ENCODE measurements at places on chromosomes 2 and 18.
A peak's percentile ranks its signal among the peaks of the same experiment; 100 is the strongest.

DNA sequence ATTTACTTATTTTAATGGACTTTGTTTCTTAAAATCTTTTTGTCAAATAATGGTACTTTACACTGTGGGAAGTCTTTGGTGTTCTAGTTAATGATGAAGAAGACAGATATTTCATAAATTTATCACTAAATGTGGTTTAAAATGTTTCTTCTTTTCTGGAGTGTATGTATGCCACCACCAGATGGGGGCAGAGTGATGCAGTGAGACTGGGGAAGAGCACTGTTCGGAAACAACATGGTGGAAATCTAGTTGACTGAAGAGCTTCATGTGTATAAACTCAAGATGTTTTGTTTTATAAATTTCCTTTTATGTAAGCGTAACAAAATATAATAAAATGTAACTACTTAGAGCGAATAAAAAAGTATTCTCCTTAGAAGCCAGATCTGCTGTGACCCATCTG, 195.1 kb downstream of the KCNE4 start:
- DNase-seq, result peak; percentile 2

DNA sequence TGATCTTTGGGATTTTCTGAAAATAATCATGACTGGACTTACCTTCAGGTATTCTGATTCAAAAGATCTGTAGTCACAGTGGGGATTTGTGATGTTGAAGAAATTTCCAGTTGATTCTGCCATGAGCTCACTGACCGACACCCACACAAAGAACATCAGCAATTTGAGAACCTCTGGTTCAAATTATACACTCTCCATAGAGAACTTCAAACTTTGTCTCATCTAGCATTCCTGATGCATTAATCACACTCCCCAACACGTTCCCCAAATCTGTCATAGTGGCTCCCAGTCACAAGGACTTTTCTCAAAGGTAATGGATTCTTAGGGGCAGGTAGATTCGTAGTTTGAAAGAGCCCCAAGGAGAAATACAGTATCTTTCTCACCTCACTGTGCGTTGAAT, 584.3 kb downstream of the FBXO15 start:
- no peak for DNase-seq

DNA sequence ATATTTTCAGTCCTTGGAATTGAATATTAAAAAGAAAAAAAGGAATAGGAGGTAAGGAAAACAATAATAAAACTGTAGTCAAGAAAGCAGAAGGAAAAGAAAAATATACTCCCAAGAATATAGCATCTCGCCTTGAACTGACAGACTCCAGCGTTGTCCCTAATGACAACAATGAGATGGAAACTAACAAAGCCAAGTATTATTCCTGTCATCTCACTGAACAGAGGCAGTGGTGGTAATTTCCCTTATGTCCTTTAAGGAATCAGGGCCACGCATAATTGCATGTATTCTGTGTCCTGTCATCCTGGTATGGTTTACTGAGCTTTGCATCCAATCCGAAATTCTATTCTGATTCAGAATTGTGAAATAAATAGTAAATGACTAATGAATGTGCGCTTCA, 158.9 kb downstream of the LRRTM4 start:
- no peak for DNase-seq

DNA sequence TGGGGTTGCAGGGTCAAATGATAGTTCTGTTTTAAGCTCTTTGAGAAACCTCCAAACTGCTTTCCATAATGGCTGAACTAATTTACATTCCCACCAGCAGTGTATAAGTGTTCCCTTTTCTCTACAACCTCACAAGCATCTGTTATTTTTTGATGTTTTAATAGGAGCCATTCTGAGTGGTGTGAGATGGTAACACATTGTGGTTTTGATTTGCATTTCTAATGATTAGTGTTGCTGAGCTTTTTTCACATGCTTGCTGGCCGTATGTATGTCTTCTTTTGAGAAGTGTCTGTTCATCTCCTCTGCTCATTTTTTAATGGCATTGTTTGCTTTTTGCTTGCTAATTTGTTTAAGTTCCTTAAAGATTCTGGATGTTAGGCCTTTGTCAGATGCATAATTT, 107.7 kb downstream of the PDE11A start:
- DNase-seq, result no peak

- DNase-seq, result no peak
These were observed 146.2 kb downstream of the LDLRAD4 start for GRCh38 chr18:13364721-13365205.

GRCh38 chr2:172293952-172294351, 133.4 kb upstream of the ITGA6 start:
- no peak for DNase-seq

GRCh38 chr2:27891673-27892105, 1.2 kb downstream of the BABAM2 start:
- no peak for DNase-seq

DNA sequence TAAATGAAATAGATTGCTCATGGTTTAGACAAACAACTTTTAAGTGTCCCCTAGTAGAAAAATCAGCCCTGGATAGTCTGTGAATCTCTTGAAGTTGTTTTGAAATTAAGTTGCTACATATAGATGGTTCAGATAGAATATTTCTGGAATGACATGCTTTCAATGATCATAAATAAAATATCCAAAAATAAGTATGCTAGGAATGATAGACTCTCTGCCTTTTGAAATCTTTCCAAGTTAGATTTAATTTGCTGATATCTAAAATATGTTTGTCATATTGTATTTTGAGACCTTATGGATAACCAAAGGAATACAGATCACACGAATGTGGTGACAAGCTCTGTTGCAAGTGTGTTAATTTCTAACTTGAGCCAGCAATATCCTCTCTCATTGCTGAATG, 488.7 kb downstream of the THSD7B start:
- DNase-seq, result no peak

GRCh38 chr2:235757212-235757611, 263.4 kb downstream of the AGAP1 start:
- DNase-seq, result no peak

GRCh38 chr2:121427187-121427689, 103.4 kb upstream of the RNU4ATAC start:
- no peak for DNase-seq

DNA sequence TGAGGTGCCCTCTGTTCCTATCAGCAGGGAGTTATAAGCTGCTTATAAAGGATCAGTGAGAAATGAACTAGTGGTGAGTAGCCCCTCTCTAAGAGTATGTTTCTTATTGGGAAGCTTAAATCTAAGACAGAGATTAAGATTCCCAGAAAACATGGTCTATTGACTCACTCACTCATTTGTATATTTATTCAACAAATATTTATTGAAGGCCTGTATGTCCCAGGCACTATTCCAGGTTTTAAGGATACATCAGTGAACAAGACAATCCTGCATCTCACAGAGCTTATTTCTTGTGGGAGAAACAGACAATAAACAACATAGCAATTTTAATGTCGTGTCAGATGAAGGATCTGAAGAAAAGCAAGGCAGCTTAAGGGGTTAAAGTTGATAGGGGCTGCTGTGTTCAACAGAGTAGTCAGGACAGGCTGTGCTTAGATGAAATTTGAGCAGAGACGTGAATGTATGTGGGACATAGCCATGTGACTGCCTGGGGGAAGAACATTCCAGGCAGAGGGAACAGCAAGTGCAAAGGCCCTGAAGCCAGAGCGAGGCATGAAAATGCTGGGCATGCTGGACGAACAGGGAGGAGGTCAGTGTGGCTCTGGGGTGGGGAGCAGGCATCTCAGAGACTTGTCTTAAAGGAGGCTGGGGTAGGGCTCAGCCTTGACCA, 14.8 kb upstream of the PSD4 start:
- no peak for DNase-seq

GRCh38 chr2:12636837-12637581, 79.7 kb upstream of the TRIB2 start:
- DNase-seq, result no peak

GRCh38 chr2:124316133-124316532, 291.0 kb downstream of the CNTNAP5 start:
- no peak for DNase-seq

DNA sequence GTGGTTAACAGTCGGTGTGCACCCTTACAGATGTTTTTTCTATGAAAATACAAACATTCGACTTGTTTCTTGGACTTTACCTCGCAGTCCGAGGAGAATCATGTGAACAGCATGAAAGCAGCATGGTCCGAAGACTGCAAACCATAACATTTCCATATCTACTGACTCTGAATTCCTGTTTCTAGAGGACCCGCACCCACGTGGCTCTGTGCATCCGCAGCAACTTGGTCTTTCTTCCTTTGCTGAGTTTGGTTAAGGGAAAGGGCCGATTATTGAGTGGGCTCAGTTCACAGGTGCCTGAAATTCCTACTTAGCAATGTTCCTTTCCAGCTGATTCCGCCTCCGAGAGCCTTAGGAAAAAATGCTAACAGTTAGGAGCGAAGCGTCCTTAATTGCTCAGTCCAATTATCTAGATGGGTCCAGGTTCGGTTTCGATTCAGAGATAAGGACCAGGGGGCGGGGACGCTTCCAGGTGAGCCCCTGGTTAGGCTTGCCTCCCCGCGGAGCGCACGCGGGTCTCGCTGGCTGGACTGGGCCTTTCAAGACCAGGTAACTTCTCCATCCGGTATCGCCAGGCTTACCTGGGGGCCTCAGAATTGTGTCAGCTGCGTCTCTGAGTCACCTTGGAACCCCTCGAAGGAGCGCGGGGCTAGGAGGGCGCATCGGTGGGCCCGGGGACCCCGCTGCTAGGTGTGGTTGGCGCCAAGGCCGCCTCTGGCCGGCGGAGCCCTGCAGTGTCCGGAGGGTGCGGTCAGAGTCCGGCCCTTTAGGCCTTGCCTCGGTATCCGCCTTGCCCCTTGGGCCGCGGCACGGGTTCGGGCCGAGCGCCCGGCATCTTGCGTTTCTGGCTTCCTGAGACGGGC, 1.1 kb upstream of the B3GNT2 start:
- no peak for DNase-seq

DNA sequence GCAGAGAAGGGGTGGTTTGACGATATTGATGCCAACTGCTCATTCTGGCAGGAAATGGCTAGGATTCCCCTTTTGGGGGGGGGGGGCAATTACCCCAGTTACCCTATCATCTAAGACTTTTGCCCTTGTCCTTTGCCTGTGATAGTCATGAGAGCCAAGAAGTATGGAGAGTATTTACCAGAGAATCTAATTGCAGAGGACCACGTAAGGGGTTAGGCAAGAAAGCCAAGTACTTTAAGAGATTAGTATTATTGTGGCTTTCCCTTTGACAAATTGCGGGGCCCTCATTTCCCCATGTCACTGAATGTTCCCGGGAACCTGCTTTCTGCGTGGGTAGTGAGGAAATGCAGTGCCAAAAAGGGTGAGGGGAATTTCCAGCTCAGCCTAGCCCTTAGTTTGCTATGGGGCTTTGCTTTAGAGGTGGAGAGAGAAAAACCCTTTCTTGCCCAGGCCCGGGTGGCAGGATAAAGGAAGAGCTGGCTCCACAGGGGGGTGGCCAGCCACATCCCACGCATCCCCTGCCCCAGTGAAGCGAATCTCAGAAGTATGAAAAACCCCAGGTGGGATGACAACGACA, 1.5 kb downstream of the AQP4 start:
- DNase-seq, result no peak

DNA sequence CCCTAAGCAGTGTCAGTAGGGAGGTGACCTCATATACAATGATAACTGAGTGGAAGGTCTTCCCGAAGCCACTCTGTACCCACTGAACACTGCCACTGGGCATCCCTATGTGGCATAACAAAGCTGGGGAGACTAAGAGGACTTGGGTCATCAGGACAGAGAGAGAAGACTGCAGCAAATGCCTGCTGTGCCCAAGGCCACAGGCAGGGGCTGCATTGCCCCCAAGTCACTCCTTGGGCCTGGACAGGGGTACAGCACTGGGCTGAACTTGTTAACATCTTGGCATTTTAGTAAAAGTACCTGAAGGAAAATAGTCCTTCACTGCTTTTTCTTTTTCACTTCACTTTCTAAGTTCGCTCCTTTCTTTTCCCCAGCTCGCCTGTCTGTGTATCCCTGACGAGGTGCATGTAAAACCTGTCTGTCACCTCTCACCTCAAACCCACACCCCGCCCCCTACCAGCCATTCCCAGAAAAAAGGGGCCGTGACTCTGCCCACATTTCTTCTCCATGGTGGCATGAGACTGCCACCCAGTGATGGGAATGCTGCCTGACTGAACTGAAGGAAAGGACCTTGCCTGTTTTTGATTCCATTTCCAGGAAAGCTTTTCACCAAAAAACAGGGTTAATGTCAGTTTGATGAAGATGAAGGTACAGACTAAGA, 62.9 kb downstream of the MTHFD2 start:
- DNase-seq, result no peak

GRCh38 chr2:135555311-135555710, 24.0 kb downstream of the R3HDM1 start:
- DNase-seq, result no peak

DNA sequence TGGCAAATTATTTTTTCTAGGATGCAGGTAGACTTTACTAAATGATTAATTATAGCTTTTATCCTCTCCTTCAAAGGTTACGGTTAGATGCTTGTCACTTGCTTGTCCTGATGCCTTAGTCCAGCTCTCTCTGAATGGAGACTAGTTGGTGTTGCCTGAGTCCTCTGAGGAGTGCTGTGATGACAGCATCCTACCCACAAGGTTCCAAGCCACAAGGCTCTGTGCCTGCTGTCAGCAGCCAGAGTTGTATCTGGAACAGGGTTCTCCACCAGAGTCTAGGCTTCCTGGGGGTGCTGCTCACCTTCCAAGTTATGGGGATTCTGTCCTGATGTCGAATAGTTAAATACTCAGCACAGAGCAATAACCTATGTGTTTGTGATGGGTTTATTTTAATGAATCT, 125.7 kb downstream of the GALNT1 start:
- DNase-seq, result no peak

DNA sequence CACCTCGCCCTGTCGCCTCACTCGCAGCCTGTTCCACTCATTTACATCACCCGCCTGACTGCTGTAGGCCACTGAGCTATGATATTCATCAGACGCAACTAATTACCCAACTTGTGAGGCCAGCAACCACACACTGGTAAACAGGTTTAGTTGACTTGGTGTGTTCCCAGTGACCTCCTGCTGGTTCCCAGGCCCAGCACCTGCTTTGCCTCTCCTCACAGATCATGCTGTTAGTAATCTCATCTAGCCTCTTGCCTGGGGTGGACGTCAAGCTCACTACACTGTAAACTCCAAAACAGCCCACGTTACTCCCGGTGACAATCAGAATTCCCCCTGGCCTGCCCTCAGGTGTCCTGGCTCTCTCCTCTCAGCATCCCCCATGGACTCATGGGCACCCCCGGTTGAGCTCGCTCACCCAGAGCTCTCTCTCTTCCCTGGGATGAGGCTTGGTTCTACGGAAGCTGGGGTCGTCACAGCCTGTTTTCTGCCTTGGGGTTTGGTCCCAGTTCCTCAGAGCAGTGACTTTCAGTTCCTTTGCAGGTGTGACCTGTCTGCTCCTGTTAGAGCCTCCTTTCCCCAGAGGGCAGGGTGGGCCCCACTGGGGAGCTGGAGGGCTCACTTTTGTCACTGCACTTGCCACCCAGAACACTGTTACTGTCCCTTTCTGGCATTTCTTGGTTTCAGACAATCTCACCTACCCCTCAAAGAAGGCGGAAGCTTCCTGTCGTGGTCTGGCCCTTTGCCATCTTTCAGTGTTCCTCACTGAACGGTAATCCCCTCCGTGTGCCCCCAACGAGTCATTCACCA, 40.3 kb downstream of the INPP5D start:
- peak; percentile 94 for DNase-seq

DNA sequence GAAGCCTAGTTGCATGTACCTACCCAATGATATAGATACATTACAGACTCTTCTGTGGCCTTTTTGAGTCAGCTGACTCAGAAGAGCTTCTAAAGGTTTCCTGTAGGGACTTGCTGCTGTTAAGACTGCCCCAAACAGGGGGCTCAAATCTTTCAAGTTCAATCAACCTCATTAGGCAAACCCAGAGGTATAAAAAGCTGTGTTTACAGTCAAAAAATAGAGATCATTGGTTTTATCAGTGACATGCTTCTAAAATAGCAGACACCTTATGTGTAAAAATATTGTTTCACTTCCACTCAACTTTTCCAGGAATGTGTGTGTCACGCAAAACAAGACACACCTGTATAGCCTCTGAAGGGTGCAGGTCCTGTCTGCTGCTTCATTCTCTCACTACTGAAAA, 624.3 kb upstream of the FANCL start:
- no peak for DNase-seq
